ENCODE measurements at places on chromosomes 11 and 22.

GRCh38 chr11:49208006-49208721 is at the start of gene FOLH1:
Gene FOLH1, minus strand, starts transcription at chr11:49208602. Its CDS starts 193 bp downstream, at chr11:49208409.
- peak; percentile 60 for ATAC-seq

- ATAC-seq: peak; percentile 93
Measured at GRCh38 chr11:94543695-94544645, at the start of gene FUT4. Gene FUT4, plus strand, starts transcription at chr11:94543921. Its CDS starts 213 bp downstream, at chr11:94544134.

DNA sequence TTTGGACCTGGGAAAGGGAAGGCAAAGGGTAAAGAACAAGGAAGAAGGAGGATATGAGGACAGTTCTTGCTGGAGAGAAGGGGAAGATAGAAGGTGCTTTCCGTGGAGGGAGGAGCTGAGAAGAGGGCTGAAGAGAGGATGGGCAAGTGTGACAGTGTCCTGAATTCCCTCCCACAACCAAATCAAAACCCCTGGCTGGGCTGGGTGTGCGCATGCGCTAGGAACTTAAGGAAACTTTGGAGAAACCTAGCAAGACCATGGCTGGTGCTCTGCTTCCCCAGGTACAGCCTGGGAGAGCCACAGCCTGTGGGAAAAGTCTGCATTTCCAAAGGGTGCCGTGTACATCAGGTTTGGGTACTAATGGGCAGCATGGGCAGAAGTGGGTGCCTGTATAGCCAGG is 29.0 kb upstream of the FJX1 start:
- no peak for ATAC-seq

GRCh38 chr11:100328626-100329340 is 358.3 kb upstream of the ARHGAP42 start:
- no peak for ATAC-seq

DNA sequence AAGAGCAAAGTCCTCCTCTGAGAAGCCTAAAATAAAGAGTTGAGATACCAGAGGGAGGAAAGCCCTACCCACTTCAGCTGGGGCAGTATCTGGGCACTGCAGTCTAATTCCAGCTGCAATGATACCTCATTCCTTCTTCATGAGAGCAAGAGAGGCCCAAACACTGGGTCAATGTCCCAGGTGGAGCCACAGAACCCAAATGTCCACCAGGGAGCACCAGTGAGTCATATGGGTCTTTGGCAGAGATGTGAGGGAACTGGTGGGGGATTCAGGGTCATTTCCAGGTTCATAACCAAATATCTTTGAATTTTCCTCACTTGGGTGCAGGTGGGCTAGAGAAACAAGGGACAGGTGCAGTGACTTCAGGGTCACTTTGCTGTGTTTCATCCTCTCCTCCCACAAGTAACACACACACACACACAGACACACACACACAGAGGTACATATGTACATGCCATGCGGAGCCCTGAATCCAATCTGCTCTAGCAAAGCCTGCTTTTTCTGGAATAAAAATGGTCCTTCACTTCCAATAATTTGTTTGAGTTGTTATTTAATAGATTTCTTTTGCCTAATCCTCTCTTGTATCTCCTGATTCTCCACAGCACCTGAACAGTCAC is 585.4 kb downstream of the SOX6 start:
- ATAC-seq: no peak

GRCh38 chr11:69413015-69413801 is 68.3 kb upstream of the LINC01488 start:
- ATAC-seq: no peak

- no peak for ATAC-seq
Measured at GRCh38 chr11:67306769-67307544, 3.6 kb downstream of the SSH3 start.

DNA sequence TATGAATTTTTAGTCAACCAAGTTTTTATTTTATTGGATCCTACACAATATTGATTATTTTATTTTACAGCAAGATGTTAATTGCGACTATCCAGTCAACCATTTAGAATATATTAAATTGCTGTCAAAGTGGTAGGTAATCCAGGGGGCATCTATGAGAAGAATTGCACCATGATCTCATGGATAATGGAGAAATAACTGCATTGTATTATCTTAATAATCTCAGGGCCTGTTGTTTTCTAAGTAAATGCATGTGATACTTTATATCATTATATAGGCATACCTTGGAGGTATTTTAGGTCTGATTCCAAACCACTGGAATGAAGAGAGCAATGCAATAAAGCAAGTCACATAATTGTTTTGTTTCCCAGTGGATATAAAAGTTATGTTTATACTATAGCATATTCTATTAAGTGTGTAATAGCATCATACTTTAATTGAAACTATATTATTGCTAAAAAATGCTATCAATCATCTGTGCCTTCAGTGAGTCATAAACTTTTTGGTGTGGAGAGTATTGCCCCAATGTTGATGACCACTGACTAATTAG is 595.4 kb upstream of the CHORDC1 start:
- ATAC-seq: no peak

DNA sequence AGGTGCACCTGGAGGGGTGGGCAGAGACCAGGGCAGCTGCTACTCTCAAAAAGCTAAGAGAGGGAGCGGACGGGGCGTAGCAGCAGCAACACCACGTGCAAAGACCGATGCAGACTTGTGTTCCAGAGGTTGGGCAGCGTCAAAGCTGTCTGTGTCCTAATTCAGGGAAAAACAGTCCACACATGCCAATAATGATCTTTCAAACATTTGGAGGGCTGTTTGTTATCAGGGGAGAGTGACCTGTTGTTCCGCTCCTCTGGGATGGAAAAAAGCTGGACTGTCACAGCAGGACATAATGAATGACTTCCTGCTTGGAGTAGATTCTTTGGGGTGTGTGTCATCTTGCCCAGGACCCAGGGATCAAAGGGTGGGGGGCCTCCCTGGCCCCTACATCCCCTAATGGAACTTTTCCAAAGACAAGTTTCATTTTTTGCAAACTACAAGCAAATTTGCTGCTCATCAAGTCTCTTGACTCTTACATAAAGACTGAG is 6.2 kb upstream of the FBLN1 start:
- peak; percentile 77 for ATAC-seq

Measured in gastroesophageal sphincter (tissue), 4 donors.